Fibroblast of skin of left quadriceps (primary cell): ENCODE measurements at places on chromosomes 6 and 20.

- DNase-seq: no peak
These were observed 16.3 kb downstream of the ADISSP start for GRCh38 chr20:3751305-3751674.

DNA sequence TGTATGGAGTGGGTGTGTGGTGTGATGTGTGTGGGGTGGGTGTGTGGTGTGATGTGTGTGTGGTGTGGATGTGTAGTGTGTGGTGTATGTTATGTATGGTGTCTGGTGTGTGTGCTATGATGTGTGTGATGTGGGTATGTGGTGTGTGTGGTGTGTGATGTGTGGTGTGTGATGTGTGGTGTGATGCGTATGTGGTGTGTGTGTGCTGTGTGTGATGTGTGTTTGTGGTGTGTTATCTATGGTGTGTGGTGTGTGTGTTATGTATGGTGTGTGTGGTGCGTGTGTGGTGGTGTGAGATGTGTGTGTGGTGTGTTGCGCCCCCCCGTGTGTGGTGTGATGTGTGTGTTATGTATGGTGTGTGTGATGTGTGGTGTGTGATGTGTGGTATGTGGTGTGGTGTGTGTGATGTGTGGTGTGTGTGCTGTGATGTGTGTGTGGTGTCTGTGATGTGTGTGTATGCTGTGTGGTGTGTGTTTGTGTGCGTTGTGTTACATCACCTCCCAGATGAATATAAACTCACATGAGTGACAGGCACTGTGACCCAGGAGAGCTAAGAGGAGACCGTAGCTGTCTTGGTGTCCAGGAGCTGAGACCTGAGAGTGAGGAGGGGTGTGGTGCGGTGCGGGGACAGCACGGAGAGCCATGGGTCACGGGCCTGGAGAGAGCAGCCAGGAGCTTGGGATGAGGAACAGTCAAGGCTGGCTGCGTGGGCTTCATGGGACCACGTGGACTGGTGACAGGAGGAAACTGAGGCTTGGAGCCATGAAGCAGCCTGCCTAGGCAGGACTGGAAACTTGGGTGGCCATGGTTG lies 8.8 kb downstream of the DLGAP4 start:
- DNase-seq: no peak

GRCh38 chr6:106757722-106758467 lies 128.5 kb downstream of the QRSL1 start:
- DNase-seq: no peak

- DNase-seq: no peak
These were observed 3.7 kb upstream of the NEDD9 start for GRCh38 chr6:11236076-11236750.

GRCh38 chr6:116229287-116229913 lies 24.5 kb downstream of the TSPYL4 start:
- DNase-seq: peak; percentile 92

DNA sequence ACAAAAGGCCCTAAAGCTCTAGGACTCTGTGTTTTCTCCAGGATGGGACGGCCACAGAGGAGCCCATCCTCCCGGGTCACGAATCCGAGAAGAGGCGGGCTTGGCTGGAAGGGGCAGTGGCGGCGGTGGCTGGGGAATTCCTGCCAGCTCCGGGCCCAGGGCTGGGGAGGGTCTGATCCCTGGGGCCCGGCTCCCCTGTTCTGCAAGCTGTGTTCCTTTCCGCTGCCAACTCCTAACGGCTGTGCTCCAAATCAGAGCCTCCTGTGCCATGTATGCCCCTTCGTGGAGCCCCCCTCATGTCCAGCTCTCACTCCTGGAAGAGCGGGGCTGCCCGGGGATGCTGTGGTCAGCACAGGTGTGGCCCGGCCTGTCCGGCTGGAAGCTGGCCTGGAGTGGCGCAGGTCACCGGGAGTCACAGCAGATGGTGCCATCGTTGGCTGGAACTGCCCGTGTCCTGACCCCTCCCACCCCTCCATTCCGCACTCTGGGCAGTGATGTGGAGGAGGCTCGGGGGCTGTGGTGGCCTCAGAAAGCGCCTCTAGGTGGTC lies 88.2 kb upstream of the MPC1 start:
- no peak for DNase-seq

- DNase-seq: no peak
These were observed 8.5 kb downstream of the NRN1 start for GRCh38 chr6:5998236-5998635.

DNA sequence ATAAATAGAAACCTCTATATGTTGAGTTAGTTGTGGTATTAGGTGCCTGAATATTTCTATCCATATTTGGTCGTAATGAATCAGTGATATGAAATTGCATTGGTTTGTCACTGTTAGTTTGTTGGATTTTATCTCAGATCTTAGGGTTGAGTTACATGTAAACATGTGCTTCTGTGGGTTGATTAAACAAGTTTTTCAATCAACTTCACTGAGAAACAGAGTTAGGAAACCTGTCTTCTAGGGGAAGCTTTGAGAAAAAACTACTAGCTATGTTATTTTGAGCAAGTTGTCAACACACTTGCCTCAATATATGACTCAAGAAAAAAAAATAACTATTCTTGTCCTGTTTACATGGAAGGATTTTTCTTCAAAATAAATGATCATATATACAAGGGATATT lies 14.8 kb upstream of the ADGB start:
- DNase-seq: peak; percentile 6

- DNase-seq: no peak
These were observed 16.7 kb upstream of the SGK2 start for GRCh38 chr20:43542161-43542560.

- no peak for DNase-seq
These were observed 148.9 kb downstream of the NFATC2 start for GRCh38 chr20:51393571-51393970.

DNA sequence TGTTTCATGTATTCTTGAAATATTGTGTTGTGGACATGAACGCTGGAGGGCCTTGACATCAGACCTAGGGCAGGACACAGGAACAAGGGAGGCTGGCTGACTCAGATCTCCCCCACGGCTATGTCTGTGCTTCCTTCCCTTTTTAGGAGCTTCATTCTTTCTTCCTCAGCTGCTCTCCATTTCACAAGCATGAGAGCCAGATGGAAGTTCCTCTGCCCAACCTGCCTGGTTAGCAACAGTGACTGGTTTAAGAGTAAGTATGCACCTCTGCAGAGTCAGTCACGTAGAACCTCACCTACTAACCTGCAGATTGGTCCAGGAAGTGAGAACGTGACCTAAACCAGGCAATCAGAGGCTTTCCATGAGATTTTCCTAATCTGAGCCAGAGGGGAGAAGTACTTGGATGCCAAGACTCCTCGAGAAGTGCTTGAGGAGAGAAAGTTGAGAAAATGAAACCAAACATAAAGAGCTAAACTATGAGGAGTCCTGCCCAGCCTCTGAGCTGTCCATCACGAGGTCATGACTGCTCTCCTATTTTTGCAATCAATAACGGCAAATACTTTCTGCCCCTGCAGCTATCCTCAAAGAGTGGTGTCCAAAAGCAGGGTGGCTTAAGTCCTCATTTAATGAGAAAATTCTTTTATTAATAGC lies 465.2 kb upstream of the CITED2 start:
- DNase-seq: no peak

DNA sequence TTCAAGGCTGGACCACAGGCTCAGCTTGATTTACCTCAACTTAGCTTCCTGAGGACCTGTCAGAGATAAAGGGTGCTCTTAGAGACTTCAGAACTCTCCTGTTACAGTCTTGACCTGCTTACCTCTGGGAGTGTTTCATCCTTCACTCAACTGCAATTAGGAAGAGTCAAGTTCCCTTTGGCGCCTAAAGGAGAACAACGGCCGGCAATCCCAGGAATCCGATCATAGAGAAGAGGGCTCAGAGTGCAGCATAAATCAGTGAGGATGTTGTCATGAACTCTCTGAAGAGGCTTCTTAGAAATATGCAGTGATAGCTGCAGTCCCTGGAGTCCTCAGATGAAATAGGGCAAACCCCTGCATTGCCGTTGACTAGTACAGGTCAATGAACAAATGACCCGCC lies 36.4 kb downstream of the LYRM2 start:
- DNase-seq: no peak

GRCh38 chr6:126176282-126176681 lies 163.6 kb upstream of the CENPW start:
- DNase-seq: no peak

- no peak for DNase-seq
These were observed 133.4 kb downstream of the FNDC1 start for GRCh38 chr6:159302594-159302992.

DNA sequence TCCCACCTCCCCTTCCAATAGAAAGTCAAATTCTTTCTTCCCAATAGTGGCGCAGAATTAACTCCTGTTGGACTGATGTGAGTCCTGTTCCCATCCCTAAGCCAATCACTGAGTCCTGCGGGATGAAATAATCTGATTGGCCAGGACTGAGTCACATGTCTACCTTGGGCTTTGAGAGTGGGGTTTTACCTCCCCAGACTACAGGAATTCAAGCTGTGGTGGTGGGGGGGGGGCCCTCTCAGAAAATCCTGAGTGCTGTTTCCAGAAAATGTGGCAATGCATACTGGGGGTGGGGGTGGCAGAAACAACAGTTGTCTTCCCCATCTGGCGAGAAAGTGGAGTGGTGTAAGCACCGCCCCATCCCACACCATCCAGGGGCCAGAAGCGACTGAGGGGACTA lies 65.7 kb downstream of the CTCFL start:
- DNase-seq: no peak

DNA sequence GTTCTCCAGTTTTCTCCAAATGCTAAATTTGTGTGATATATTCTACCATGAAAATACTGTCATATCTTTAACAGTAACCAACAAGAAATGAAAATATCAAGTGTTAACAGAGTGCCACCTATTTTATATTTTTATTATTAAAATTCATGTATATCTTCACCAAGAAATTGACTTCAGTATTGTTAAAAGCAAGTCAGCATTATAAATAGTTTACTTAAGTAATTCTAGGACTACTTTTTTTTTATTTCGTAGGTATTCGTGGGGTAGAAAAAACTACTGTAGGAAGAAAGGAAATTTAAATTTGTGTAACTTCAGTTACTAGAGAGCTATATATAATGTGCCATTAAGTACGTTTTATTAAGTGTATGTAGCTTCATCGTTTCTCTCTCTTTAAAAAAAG lies 6.3 kb upstream of the MAN1A1 start:
- DNase-seq: no peak

GRCh38 chr6:15715060-15715459 lies 52.2 kb upstream of the DTNBP1 start:
- no peak for DNase-seq

DNA sequence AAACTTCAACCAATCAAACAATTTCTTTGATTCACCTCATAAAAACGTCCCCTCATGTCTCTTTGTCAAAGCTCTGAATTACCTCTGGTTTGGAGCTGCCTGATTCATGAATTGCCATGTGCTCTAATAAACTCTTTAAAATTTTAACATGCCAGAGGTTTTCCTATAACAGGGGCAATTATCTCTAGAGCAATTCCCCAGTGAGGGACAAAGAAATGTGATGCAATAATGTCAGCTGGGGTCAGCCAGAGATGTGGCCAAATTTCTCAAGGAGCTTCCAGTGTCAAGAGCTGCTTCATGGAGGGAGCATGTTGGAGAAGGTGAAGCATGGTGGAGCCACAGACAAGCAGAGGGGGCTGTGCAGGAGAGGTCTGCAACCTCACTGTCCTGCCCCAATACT lies 38.7 kb upstream of the RFPL4B start:
- DNase-seq: no peak

- DNase-seq: no peak
These were observed 167.3 kb downstream of the TAF4 start for GRCh38 chr20:61898405-61898804.

DNA sequence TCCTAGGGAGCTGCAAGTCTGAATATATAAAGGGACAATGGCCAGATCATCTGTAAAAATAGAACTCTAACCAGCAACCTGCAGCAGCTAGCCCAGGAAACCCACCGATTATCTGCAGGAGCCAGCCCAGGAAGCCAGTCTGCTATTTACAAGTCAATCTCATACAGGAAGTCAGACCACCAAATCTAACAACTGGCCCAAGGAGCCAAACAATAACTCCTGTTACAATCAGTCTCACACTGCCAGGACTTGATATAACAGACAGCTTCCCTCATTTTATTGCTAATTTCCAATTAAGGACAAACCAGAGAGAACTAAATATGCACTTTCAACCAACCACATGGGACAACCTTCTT lies 14.4 kb upstream of the RIN2 start:
- no peak for DNase-seq

DNA sequence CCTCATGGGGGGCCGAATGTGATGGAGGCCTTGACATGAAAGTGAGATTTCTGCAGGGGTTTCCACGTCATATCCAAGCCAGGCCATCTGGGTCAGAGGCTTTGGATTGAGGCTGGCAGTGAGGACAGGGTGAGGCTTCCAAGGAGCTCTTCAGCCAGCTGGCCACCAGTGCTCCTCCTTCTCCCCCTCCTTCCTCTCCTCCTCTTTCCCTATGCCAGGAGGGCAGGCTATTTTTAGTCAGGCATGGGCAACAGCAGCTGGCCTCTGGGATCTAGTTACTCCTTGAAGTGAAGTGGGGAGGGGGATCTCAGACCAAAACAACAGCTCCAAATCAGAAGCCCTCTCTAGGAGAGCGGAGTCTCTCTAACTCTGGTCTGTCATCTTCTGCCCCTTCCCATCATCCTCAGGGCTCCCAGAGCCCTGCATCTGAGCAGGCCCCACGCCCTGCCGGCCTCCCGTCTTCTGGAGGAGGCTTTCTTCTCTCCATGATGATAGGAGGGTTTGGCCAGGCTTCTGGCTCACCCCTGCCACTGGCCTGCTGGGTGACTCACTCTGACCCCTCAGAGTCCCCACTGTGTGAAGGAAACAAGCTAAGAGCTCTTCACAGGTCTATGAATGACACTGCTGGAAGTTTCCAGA lies 612 bp downstream of the TNNC2 start:
- no peak for DNase-seq

- peak; percentile 84 for DNase-seq
These were observed 719.4 kb downstream of the EPM2A start for GRCh38 chr6:145015739-145016558.

- DNase-seq: peak; percentile 73
These were observed 206.0 kb downstream of the CDC5L start for GRCh38 chr6:44593539-44593944.

GRCh38 chr6:147949981-147950622 lies 392.5 kb upstream of the SASH1 start:
- DNase-seq: no peak

- no peak for DNase-seq
These were observed 42.5 kb upstream of the NELFCD start for GRCh38 chr20:58938541-58938940.

DNA sequence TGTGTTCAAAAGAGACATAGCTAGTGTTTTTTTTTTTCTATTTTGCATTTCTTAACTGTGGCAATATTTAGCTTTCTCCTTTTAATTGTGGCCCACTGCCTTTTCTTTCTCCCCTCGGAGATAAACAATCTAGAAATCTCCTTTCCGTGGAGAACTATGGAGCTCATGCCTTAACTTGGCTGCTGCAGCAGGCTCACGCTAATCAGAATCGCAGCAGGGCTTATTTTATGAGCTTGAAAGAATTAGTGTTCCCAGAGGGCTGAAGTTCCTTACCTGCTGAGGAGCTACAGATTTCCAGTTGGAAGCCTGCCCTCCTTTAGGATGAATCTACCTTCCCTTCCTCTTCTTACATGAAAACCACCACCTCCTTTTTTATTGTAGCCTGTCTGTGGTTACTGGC lies 35.6 kb downstream of the CTNNBL1 start:
- DNase-seq: no peak
